Fibroblast of villous mesenchyme (primary cell): ENCODE measurements at places on chromosomes 12 and 14. TPM values are rescaled to one million over a fixed set of nuclear protein-coding genes. Genes with fewer than 3 reads are reported as not detected.

The SBNO1 gene
- total RNA-seq, result 26.7 and 41.0 TPM in 2 replicates

The EMP1 gene
- 52.2 and 75.6 TPM in 2 replicates for total RNA-seq

The FGD4 gene
- 4.7 and 8.1 TPM in 2 replicates for total RNA-seq

The TAMALIN gene
- total RNA-seq, result 2.2 and 7.7 TPM in 2 replicates

The ASIC1 gene
- 1.3 and 1.6 TPM in 2 replicates for total RNA-seq

The FBLN5 gene
- 77.7 and 85.0 TPM in 2 replicates for total RNA-seq

The FAM222A gene
- 0.32 and 0.43 TPM in 2 replicates for total RNA-seq

The TAS2R7 gene
- total RNA-seq, result 0.32 TPM in 1 of 2 replicates, not detected in the other

The CLEC4C gene
- not detected in 2 replicates for total RNA-seq

The NACA gene
- 656 and 670 TPM in 2 replicates for total RNA-seq

The TAS2R50 gene
- 5.8 and 7.3 TPM in 2 replicates for total RNA-seq

The CLEC2A gene
- total RNA-seq, result not detected in 2 replicates

The ADCY6 gene
- 39.6 and 47.1 TPM in 2 replicates for total RNA-seq

The FAIM2 gene
- 3.0 and 3.9 TPM in 2 replicates for total RNA-seq

The RNASE3 gene
- total RNA-seq, result not detected in 2 replicates

The SIRT4 gene
- 1.3 and 1.6 TPM in 2 replicates for total RNA-seq

The IFI27 gene
- 51.4 and 103 TPM in 2 replicates for total RNA-seq

The FGF23 gene
- not detected in 2 replicates for total RNA-seq

The RTN1 gene
- total RNA-seq, result 0.43 and 0.64 TPM in 2 replicates

The ACVRL1 gene
- total RNA-seq, result 10.8 and 18.0 TPM in 2 replicates

The DCN gene
- 125 and 258 TPM in 2 replicates for total RNA-seq

The MDP1 gene
- 8.6 and 15.5 TPM in 2 replicates for total RNA-seq

The CFAP73 gene
- total RNA-seq, result not detected in 2 replicates

The RNF212B gene
- total RNA-seq, result not detected in 2 replicates

The DLK1 gene
- not detected in 2 replicates for total RNA-seq

The KRT6A gene
- total RNA-seq, result not detected in 2 replicates

The RGS6 gene
- total RNA-seq, result not detected in 2 replicates

The TMEM229B gene
- 0.43 and 0.64 TPM in 2 replicates for total RNA-seq

The OTUB2 gene
- total RNA-seq, result 0.97 and 1.3 TPM in 2 replicates

The HHIPL1 gene
- total RNA-seq, result 3.9 TPM in 2 replicates

The CCDC91 gene
- total RNA-seq, result 22.5 and 30.7 TPM in 2 replicates

The GALNT16 gene
- under 0.01 TPM in 2 replicates for total RNA-seq

The OR6C75 gene
- not detected in 2 replicates for total RNA-seq
